ENCODE measurements at places on chromosomes 13 and 19.

DNA sequence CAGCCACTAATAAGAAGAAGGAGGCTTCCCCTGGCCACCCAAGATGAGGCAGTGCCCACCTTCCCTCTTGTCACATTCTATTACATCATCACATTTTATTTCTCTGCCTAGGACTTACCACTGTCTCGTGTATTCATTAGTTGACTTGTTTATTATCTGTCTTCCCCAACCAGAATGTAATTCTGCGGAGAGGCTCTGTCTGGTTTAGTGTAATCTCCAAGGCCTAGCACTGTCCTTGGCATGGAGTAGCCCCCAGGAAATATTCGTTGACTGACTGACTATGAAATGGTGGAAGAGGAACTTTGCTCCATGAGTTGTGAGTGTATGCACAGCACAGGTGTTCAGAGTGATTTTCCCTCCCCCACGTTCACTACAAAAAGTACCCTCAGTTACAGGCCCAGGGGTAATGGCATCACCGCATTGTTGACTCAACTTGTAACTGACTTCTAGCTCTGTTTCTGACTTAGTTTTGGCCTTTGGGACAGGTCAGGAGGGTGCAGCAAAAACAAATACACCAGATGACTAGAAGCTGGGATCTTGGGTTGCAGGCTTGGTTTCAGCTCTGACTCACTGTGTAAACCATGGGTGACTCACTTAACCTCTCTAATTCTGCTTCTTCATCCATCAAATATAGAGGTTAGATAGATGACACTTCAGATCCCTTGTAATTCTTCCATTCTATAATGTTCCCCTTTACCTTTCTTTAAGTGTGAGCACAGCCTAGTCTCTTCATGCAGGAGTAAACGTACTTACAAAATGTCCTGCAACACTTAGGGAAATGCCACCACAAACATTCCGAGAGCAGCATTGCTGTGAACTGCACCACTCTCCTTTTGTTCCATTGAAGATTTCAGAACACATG, 229.7 kb downstream of the KCNRG start:
- DNase-seq, result no peak

DNA sequence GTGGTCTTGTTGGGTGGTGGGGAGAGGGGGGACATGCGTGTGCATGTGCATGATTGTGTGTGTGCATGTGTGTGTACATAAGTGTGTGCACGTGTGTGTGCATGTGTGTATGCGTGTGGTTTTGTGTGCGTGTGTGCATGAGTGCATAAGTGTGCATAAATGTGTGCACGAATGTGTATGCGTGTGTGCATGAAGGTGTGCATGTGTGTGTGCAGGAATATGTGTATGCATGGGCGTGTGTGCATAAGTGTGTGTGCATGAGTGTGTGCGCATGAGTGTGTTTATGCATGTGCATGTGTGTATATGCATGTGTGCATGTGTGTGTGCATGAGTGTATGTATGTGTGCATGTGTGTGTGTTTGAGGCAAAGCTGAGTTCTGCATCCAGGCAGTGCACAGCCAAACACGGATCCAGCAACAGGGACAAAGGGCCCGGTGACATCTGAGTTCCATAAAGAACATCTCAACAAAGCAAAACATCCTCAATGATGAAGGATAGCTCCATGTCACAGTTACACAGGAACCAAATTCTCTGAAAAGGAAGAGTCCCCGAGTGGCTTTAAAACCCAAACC, 86.0 kb upstream of the FARP1 start:
- no peak for DNase-seq

DNA sequence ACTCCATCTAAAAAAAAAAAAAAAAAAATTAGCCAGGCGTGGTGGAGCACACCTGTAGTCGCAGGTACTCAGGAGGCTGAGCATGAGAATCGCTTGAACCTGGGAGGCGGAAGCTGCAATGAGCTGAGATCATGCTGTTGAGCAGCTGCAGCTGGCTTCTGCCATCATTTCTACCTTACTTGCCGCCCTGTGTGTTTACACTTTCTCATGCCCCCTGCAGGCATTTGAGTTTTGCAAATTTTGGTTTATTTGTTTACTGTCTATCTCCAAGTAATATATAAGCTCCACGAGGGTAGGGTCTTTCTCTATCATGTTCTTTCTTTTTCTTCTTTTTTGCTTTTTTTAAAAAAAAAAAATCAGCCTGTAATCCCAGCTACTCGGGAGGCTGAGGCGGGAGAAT, 18.0 kb downstream of the CACNG6 start:
- no peak for DNase-seq

DNA sequence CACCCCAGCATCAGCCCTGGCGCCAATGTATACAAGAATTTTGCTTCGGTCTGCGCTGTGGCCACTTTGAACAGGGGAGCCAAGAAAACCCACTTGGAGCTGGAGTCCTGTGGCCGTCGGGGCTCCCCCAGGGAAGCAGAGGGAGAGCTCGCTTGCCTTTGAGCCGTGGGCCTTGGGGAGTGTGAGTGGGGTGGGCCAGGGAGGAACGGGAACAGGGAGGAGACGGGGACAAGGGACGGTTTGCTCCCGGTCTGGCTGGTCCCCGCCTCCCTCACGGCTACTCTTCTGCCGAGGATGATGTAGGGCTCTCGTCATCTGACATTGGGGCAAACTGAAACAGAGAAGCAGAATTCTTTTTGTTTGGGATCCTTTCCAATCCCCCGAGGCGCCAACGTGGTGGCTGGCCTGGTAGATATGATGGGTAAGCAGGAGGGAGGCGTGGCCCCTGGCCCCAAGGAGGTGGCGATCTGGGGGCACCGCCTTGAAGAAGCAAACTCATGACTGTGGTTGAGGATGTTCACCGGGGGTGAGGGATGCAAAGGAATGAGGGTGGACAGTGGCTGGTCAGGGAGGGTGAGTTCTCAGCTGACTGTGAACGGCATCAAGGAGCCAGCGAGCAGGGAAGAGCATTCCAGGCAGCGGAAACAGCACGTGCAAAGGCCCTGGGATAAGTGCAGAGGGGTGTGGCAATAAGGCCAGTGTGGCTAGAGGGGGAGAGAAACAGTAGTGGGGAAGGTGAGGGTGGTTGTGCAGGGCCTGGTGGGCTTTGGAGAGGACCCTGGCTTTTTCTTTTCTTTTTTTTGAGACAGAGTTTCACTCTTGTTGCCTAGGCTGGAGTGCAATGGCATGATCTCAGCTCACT, 10.9 kb upstream of the SPC24 start:
- no peak for DNase-seq

DNA sequence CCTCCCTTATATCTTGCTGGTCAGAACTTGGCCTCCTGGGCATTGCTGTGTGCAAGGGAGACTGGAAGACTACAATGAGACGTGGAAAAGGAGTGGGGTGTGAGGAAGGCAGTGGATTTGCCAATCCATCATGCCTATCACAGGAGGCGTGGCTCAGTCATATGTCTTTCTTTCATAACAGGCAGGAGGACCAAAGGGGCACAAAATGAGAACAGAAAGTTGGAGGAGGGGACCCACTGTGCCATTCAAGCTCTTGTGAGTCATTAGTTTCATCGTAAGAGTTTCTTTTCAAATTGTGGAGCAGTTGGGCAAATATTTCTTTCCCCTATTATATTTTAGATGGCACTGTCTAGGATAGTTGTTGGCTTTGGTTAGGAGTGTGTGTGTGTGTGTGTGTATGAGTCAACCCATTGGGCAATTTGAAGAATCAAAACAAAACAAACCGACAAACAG, 471.5 kb downstream of the TSHZ3 start:
- DNase-seq, result no peak

DNA sequence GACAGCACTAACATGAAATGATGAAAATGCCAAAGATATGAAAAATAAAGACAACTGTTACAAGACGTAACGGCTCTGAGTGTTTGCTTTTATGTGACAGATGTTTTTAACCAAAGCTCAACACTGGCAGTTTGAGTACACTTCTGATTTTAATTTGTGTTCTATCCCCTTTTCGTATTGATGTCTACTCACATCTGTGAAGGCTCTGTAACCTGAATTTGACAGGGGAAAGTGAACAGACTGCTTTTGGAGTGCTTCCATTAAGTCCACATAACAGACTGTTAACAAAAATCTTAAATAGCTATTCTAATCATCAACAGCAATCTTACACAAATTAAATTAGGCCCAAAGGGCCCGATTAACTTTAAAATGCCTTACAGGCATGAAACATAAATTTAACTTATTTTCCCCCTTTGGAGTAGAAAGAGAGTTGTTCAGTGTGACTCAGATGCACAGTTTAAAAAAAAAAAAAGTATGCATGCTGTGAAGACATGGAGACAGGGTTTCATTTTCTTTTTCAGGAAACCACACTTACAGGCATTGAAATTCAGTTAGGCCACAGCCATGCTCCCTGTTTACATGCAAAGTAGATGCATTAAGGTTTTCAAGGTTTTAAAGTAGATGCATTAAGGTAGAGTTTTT, 16.3 kb upstream of the RNASEH2B start:
- DNase-seq, result no peak

DNA sequence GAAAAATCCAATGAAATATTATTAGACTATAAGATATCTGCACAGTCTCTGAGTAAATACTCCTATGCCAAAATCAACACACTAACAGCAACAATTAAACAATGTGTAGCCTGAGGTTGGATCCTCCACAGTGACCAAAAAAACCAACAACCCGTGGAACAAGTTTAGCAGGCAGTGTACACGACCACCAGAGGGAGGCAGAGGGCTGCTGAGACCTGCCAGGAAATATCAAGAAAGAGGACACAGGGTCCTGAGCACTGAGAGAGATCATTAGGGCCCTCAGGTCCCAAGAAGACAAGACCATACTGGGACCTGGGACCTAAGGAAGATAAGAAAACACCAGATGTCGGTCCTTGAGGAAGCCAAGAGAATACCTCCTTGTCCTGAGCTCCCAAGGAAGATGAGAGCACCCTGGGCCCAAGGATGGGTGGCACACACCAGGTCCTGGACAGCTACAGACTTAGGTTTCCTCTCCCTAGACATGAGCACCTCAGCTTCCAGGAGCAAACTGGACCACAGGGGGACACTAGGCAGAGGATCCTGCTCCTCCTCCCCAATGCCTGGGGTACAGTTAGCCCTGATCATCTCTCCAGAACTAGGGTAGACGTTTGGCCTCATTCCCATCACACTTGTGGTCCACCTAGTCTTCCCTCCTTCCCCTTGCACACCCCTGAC, 822 bp upstream of the ZNF274 start:
- DNase-seq, result no peak

DNA sequence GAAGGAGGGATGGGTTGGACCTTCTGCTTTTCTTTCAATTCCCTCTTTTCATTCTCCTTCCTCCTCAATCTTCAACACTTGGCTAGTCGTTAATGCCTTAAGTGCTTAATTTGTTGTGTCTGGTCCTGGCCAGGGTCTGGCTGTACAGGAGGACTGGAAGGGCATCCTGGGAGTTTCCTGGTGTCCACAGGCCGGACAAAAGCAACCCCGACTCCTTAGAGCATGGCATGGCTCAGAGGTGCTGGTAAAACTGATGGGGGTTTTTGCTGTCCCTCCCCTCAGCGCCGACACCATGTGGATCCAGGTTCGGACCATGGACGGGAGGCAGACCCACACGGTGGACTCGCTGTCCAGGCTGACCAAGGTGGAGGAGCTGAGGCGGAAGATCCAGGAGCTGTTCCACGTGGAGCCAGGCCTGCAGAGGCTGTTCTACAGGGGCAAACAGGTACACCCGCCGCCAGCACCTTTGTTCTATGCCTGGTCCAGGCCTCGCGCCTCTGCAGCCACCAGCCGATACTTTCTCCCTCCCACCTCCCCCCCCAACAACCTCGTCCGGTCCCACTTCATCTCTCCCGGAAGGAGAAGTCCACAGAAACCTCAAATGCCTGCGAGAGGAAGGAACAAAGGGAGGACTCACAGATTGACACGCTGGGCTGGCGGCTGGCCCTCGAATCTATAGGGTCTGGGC, 1.4 kb downstream of the UHRF1 start:
- DNase-seq, result no peak

DNA sequence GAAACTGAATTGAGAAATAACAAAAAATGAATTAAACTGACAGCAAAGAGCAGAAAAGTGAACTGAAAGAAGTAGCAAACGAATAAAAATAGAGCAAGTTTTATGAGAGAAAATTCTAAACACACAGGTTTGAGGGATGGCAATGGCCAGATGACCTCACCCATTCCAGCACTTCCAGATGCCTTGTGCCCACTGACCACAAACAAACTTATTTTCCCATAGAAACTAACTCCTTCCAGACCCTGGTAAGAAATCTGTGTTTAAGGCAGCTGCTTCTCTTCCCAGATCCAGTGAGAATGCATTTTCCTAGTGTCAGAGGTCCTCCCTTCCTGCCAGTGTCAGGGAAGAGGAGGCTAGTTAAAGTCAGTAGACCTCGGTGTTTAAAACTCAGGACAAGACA, 51.7 kb downstream of the RXFP2 start:
- no peak for DNase-seq

DNA sequence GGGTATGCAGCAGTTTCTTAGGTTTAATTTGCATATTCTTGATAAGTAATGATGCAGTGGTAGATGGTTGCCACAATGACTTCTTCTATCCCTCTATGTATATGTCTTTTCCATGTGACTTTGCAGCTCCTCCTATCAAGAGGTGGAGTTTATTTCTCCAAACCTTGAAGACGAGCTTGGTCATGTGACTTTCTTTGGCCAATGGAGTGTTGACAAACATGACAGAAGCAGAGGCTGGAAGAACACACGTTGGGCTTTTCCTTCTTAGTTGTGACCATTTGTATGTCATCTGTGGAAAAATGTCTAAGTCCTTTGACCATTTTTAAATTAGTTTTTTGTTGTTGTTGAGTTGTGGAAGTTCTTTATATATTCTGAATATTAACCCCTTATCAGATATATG, 32.3 kb downstream of the ZNF333 start:
- no peak for DNase-seq

DNA sequence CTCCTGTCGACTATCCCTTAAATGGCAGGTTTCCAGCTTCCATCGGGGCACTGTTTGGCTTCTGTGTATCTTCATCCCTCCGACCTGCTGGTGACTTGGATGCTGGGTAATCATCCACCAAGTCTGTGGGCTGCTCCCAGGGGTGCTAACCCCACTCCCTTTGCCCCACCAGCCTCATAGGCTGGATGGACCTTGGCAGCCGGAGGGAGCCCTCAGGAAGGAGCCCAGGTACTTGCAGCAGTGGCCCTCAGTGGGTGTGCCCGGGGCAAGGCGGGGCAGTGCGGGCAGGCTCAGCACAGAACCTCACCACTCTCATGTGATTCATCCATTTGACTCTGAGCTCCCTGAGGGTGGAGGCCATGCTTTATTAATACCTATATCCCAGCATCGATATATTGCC, 27.4 kb upstream of the TUBGCP3 start:
- DNase-seq, result no peak

DNA sequence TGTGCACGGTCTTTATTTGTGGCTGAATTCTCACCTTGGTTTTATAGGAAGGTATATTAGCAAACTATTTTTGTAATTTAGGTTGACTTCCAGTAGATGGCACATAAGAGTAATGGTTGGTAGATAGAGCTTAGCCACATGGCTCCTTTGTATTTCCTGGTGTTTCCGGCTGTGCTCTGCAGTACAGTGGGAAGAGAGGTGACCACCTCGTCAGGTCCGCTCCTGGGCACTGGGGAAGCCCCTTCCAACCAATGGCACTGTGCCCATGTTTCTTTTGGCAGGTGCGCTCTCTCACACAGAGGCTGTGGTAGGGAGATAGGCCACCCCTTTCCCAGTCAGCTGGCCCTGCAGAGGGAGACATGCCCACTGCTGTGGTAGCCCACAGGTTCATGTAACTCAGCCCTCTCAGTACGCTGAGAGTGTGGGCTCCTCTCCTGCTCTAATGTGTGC, 74.3 kb upstream of the ATP12A start:
- peak; percentile 0 for DNase-seq

- no peak for DNase-seq
These were observed 8.4 kb upstream of the COG3 start for GRCh38 chr13:45456196-45456972.

GRCh38 chr13:39451301-39451700, 151.7 kb downstream of the LHFPL6 start:
- peak; percentile 37 for DNase-seq

- DNase-seq, result no peak
These were observed 166.9 kb downstream of the GPC5 start for GRCh38 chr13:91565296-91565695.

Measured in NCI-H774 (cell line).